ENCODE measurements at places on chromosomes 4 and X.

- no peak for DNase-seq
Measured at GRCh38 chr4:91171217-91171616, 1044.0 kb downstream of the CCSER1 start.

GRCh38 chr4:66572949-66573348 lies 902.7 kb upstream of the EPHA5 start:
- DNase-seq, result no peak

DNA sequence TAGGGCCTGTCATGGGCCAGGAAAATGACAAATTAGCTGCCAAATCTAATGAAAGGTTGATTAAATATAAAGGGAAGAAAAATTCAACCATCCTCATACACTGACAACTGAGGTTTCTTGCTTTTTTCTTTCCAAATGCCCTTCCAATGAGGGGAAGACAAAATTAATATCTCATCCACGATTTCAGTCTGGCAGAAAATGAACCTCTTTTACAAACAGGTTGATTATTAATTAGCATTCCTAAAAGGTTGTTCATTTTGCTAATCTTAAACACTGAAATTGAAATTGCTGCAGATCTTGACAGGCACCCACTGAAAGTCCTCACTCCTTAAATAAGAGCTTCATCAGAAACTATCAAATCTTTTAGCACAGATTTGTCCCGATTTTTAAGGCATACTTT lies 45.5 kb downstream of the NPFFR2 start:
- DNase-seq, result no peak

DNA sequence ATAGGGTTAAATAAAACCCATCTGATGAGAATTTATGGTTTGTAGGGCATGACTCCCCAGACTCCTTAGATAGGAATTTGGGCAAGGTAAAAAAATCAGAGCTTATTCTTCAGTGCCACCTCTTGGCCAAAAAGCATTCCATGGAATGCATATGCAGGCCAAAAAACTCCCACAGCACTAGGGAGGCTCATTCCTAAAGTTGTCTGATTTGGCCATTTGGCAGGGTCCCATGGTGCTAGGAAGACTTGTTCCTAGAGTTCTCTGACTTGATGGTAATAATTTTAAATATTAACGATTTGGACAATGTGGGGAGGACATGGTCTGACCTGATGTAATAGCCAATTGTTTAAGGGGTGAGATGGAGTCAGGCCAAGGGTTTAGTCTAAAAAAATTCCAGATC lies 93.0 kb downstream of the SPIN4 start:
- DNase-seq, result no peak

- no peak for DNase-seq
Measured at GRCh38 chr4:137067735-137068134, 464.6 kb downstream of the PCDH18 start.
